GM04503 (cell line): ENCODE measurements at places on chromosomes 1 and 21.

GRCh38 chr1:19424651-19425570, 60.4 kb downstream of the CAPZB start:
- DNase-seq, result no peak

DNA sequence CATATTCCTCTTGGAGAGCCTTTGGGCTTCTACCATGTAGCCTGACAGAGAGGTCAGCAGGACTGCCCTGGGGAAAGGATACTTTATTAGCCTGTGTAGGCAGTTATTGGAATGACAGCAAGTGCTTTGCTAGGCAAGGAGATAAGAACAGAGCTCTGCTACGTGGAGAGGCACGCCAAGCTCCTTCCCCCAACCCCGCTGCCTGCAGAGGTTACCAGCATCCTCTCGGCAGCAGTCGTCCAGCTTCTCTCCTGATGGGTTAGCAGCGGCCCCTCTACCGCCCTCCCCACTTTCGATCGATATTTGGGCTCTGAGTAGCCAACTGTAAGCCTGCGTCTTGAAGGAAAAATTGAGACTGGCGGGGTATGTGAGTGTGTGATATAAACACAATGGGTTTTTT, 122.3 kb downstream of the DHRS3 start:
- no peak for DNase-seq

DNA sequence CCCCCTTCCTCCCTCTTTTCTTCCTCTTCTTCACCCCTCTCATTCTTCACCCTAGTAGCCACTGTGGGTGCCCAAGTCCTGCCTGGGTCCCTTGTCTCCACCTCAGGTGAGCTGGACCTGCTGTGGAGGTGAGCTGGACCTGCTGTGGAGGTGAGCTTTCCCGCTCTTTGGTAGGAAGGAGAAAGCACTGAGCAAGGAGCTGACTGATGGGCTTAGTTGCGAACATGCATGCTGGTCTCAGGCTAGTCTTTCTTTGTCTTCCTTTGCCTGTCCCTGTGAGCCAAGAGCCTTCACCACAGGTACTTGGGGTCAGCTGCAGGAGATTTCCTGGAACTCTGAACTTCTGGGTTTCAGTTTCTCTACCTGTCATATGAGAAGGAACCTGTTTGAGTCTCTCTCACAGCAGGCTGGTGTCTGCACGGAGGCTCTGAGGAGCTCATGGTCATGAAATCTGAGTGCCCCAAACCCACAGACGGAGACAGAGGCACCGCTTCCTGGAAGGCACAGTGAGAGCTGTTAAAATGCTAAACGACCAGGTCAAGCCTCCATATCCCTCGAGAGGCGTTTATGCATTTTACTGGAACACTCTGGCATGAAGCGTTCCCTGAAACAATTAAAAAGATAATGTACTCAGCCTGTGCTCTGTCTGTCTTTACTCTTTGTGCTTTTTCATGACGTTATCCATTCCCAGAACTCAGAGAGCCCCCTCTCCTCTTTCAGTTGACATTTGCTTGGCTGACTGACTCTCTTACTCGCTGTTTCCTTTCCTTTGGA, 69.5 kb downstream of the RHOU start:
- no peak for DNase-seq

DNA sequence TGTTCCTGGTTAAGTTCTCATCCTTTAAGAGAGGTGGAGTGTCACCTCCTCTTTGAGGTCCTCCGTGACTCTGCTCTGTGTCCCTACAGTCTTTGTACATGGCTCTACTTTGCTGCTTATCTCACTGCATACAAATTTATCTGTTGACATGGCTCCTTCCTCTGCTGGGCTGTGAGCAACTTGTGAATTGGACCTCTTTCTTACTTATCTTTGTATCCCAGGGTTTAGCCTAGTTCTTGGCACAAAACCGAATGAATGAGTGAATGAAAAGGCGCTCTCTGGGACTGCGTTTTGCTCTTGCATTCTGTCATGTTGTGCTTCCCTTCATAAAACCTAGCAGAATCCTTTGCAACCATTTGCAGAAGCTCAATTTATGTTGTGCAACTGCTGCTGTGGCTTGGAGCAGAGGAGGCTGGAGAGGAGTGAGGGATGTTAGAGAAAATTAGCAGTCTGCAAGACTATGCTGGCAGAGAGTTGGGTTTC, 12.4 kb downstream of the SLC26A9 start:
- no peak for DNase-seq

DNA sequence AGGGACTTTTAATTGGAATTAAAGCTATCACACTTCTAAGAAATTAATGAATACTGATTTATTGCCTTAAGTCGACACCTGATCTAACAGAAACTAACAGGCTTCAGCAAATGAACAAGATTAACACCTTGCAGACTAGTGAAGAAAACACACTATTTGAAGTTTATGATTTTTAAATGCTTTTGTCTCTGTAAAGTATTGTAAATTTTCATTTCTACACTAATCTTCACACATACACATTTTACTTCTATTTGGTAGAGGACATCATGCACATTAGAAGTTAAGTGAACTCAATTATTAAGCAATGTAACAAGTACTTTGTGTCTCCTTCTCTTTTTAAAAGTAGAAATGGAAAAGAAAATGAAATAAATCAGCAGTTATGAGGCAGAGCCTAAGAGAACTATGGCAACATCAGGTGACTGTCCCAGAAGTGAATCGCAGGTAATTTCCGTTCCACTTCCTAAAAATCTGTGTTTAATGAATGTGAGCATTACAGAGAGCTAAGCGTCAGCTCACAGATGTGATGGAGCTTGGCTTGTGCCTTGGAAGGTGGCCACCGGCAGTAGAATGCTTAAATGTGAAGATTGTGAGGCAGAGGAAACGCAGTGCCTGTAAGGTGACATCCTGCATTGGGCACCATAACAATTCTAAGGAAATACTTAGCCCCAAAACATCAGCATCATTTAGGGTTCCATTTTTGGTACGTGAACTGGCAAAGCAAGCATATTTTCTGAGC, 1.2 kb downstream of the PRMT2 start:
- DNase-seq, result no peak

DNA sequence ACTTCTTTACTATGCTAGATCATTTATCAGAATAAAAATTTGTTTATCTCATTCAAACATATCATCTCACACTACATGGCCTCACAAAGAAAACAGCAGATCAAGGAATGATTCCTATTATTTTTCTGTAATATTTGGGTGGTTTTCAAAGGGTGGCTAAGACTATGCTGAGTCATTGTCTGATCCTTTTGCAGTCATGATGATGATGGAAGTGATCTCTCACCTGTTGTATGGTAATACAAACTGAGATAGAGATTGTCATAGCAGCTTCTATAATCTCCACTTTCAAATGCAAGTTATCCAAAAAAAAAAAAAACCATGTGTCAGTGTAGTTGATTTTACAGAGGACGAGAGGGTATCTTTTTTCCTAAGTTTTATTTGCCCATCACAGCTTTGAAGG, 37.2 kb upstream of the GBP5 start:
- no peak for DNase-seq

GRCh38 chr1:109256971-109257681, 7.8 kb downstream of the CELSR2 start:
- DNase-seq, result no peak

DNA sequence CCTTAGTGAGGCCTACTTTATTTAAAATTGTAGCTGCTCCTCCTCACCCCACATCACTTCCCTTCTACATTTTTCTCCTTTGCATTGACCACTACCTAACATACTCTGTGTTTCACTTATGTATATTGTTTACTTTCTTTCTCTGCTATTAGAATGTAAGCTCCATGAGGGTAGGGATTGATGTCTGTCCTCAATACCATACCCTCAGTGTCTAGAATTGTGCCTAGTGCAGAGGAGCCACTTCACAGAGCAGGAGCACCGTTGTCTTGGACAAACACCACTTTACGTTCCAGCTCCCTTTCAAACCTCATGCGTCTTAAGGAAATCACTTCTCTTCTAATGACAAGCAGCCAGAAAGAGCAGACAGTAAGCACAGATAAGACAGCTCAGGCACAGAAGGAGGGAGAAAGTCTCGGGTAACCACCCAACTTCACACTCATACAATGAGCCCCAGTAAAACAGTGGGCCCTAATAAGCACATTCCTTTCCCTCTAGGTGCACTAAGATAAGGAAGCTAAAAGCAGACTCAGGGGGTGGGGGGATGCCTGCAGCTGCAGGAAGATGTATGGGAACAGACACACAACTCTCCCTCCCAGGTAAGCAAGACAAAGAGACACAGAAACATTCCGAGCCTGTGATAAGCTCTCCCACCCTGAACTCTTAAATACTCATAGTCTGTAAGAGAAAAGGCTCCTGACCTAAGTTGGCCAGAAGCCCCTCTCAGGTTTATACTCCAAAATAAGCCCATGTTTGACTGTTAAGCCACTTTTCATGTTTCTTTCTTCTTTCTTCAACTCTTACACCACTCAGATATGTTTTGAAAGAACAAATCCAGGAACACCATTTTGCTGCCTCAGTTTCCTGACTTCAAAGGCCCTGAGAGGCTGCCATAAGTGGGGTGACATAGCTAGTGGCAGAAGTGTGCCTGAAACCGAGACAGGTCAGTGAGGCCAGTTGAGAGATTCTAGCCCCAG, 7.1 kb upstream of the PLEKHM2 start:
- DNase-seq, result no peak

DNA sequence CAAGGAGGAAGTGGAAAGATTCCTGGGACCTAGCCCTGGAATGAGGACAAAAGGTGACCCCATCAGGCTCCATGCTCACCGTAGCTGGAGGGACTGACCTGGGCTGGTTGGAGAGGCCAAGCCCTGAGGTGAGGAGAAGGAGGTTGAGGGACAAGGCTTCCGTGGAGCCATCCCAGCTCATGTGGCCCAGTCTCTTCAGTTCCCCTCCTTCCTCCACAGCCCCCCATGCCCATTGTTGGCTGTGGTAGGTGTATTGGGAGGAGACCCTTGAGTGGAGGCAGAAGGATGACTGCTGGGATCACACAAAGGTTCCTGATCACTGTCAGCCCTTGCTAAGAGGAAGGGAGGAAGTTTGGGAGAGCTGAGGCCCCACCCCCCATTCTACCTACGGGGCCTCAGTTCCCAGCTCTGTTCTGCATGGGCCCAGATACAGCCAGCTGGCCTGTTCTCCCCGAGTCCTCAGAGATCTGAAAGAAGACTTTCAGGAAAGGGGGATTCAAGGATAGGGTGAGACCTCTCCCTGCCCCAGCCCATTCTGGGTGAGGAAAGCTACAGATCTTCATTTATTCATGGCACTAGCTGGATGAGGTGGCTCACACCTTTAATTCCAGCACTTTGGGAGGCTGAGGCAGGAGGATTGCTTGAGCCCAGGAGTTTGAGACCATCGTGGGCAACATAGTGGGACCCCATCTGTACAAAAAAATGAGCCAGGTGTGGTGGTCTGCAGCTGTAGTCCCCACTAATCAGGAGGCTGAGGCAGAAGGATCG, 17.3 kb downstream of the RHBG start:
- DNase-seq, result no peak

- no peak for DNase-seq
These were observed 101.0 kb downstream of the MRPL39 start for GRCh38 chr21:25506261-25506660.

DNA sequence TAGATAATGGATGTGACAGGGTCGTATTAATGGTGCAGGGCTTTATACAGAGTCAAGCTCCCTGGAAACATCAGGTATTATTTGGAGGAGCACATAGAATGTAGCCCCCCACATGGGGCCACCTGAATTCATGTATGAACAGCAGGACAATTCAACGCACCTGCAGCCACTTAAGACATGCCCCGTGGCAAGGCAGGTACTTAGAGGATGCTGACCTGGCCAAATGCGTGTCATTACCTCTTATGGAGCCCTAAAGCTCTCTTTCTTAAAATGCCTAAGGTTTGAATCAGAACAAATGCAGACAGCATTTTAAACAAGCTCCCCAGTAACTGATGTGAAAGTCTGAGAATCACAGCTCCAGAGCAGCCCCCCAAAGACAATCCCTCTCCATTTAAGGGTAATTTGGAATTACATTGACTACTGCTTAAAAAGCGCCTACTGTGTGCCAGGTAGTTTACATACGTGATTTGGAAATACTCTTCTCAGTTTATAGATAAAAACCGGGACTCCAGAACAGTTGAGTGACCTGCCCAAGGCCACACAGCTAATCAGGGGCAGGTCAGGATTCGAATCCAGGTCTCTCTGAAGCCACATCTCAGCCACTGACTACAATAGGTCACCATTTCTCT, 71.0 kb upstream of the KLHDC7A start:
- DNase-seq, result no peak

DNA sequence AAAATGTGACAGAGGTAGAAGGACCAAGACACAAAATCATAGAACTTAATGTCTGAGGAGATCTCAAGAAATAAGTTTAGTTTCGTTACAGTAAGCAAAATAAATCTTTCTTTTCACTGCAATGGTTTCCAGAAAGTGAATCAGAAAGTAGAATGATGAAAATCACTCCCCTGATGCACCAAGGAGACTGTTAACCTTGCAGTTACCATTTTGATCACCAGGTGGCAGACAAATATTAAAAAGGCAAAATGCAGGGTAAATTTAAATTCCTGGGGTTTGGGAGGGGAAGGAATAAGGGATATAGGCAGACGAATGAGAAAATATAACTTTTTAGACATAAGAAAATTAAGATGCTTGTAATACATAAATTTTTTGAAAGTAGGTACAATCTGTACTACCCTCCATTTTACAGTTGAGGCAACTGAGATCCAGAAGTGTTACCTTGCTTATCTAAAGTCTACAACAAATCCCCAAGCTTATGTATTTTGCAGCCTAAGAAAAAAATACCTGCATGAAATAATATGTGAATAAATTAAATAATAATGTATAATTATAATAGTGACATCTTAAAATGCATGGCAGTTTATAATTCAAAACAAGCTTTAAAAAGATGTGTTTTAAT, 253.2 kb downstream of the CRB1 start:
- DNase-seq, result no peak

DNA sequence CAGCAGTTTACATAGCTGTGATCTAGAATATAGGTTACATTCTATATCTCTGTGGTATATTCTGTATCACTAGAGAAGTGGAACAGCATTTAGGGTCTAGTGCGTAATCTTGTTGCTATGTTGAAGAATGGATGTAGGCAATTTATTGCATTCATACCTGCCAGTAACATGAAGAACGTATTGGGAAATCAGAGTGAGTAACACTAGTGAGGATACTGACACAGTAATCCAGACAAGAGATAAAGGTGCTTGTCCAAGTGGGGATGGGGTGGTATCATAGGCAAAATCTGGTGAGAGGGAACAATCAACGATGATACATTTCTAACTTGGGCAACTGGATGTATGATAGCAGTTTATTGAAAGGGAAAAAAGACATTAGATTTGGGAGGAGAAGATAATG, 9.8 kb downstream of the PPP2R5A start:
- no peak for DNase-seq

DNA sequence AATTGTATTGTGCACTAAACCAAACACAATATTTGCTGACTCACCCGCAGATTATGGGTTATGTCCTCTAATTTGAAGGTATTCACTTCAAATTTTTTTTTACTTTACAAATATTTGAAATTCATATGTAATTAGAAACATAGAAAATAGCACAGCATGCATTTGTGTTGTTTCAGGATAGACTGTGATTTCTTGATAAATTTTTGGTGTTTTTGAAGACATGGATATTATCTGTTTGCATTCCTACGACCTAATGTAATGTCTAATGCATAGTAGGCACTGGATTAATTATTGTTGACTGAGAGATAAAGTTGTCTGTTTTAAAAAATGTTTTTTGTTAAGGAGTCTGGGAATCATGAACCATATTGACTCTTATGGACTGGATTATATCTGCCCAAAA, 850.2 kb downstream of the BRINP3 start:
- no peak for DNase-seq

GRCh38 chr1:61581251-61581650, 143.7 kb downstream of the TM2D1 start:
- DNase-seq, result no peak

GRCh38 chr1:3064296-3064850, 4.6 kb upstream of the PRDM16 start:
- DNase-seq, result no peak

- peak; percentile 91 for DNase-seq
These were observed 26.8 kb downstream of the UMODL1 start for GRCh38 chr21:42097860-42098454.
